A549 treated with CORT108297 at 1 μM for 4 hours (cell line): ENCODE measurements at places on chromosomes 4 and X. TPM values are rescaled to one million over a fixed set of nuclear protein-coding genes. Genes with fewer than 3 reads are reported as not detected.

Gene ADGRG4
- not detected in 5 replicates for total RNA-seq

Gene TEX13B
- not detected in 5 replicates for total RNA-seq

Gene CCKAR
- total RNA-seq = not detected in 5 replicates

Gene CBR4
- total RNA-seq = 3.4 to 5.1 TPM (median 4.4 TPM) in 5 replicates

Gene SLITRK4
- 0.02 TPM in 1 of 5 replicates, not detected in the others for total RNA-seq

Gene PHKA1
- total RNA-seq = 19.6 to 26.4 TPM (median 24.5 TPM) in 5 replicates

Gene USP26
- total RNA-seq = not detected in 5 replicates

Gene NFKB1
- 19.6 to 23.4 TPM (median 22.7 TPM) in 5 replicates for total RNA-seq

Gene DGKK
- total RNA-seq = not detected in 5 replicates

Gene SPIN2A
- total RNA-seq = 0.12 to 0.21 TPM (median 0.13 TPM) in 5 replicates

Gene GUCY2F
- total RNA-seq = not detected in 5 replicates

Gene MSX1
- total RNA-seq = 5.6 to 11.8 TPM (median 9.9 TPM) in 5 replicates
